Stimulated activated CD4-positive, alpha-beta T cell treated with anti-CD3 and anti-CD28 coated beads, TNF-alpha, amount 100 ng/mL, for 4 hours (primary cell): ENCODE measurements at places on chromosomes 2 and 18.
A peak's percentile ranks its signal among the peaks of the same experiment; 100 is the strongest.

GRCh38 chr2:41990688-41991087, 57.1 kb upstream of the PKDCC start:
- DNase-seq, result no peak

- DNase-seq, result no peak
Measured at GRCh38 chr2:139259422-139260051, 479.3 kb upstream of the NXPH2 start.

GRCh38 chr2:145096582-145096981, 576.7 kb upstream of the ZEB2 start:
- no peak for DNase-seq

- no peak for DNase-seq
Measured at GRCh38 chr2:127621981-127622431, 23.9 kb upstream of the GPR17 start.

DNA sequence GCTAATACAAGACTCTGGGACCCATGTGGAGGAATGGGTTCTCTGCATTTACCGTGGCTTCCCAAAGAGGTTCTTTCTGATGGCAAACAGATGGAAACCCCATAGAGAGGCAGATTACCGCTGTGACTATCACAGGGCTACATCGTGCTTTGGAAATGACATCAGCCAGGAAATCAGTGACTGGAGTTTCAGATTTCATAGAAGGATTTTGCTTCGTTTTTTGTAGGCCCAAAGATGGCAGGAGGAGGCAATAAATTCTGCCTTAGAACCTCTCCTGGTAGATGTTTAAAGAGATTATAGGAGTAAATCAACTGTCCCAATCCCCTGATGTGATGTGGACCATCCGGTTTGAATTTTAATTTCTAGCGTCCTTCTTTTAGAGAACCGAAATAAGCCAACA, 214.1 kb downstream of the AGPS start:
- no peak for DNase-seq

DNA sequence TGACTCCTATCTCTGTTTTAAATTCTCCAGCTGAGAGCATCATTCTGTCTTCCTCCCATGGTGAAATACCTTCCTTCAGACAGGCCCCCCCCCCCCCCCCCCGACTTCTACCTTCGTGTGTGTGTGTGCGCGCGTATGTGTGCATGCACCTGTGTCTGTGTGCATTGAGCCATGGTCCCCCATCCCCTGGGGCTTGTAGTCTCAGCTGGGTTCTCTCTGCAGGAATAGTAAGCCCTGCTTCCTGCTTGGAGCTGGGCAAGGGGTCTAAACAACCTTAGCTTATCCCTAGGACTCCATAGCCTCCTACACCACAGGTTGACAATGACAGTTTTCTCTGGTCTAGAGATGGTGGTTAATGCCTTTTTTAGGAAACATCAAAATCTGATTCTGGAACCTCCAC, 427.5 kb upstream of the KLHL29 start:
- DNase-seq, result no peak

GRCh38 chr2:187138265-187138664, 289.3 kb upstream of the ZSWIM2 start:
- no peak for DNase-seq

DNA sequence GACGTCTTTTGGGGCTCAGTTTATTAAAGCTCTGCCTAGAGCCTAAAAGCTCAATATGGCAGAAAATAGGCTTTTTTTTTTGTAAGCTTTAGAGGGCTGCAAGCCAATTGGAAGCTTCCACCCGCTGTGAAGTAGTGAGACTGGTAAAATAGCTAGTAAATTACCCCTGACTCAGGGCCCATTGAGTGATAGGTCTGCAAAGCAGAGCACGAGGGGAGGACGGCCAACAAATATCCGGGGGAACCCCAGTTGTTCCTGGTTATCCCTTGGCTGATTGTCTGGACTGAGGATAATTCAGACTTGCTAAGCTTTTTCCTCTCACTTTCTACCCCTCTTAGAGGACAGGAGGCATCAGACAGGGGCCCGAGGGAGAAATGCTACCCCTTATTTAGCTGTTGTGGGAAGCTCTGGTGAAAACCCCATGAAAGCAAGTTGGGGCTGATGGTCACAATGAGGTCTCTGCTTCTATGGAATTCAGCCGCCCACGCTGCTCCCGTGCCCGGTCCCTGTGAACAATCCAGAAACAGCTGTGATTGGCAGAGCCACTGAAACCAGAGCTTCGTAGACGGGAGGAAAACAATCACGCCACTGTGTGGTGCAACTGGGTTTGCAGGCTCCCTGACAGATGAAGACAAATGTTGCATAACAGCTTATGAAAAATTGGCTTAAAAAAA, 141.9 kb upstream of the LGALSL start:
- no peak for DNase-seq

GRCh38 chr18:22563164-22563583, 145.5 kb upstream of the CTAGE1 start:
- no peak for DNase-seq

GRCh38 chr2:170578606-170579005, 136.5 kb upstream of the SP5 start:
- no peak for DNase-seq

DNA sequence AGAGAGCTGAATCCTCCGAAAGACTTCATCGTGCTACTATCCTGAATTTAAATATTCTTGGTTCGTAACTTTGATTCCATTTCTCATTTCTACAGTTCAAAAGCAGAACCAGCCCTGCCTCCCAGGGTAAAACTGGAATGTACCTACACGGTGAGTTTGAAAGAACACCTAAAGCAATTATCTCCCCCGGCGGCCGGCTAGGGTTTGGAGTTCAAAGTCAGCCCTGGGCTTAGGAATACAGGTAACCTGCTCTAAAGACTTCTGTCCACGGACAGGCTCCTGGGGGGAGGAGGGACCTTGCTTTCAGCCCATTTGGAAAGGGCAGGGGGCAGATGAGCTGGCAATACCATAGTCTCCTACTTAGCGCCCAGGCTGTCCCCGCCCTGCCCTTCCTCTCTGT, 32.3 kb downstream of the CYP27C1 start:
- no peak for DNase-seq

- DNase-seq, result no peak
Measured at GRCh38 chr2:185854885-185855284, 116.3 kb downstream of the FSIP2 start.

DNA sequence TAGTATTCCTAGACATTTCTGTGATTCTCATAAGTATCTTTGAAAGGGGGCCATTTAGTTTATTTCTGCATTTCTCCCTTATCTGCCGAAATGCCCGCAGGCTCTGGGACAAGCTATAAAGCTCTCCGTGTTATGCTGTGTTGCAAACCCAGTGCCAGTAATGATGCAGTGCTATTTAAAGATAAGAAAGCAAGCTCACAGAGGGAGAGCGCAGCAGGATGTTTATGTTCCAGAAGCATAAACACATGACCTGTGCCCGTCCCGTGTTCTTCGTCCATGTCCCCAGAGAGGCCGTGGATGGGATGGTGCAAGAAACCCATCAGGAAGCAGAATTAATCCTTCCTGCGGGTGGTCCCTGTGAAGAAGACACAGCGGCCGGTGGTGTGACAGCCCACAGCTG, 99.4 kb downstream of the NEDD4L start:
- DNase-seq, result no peak

DNA sequence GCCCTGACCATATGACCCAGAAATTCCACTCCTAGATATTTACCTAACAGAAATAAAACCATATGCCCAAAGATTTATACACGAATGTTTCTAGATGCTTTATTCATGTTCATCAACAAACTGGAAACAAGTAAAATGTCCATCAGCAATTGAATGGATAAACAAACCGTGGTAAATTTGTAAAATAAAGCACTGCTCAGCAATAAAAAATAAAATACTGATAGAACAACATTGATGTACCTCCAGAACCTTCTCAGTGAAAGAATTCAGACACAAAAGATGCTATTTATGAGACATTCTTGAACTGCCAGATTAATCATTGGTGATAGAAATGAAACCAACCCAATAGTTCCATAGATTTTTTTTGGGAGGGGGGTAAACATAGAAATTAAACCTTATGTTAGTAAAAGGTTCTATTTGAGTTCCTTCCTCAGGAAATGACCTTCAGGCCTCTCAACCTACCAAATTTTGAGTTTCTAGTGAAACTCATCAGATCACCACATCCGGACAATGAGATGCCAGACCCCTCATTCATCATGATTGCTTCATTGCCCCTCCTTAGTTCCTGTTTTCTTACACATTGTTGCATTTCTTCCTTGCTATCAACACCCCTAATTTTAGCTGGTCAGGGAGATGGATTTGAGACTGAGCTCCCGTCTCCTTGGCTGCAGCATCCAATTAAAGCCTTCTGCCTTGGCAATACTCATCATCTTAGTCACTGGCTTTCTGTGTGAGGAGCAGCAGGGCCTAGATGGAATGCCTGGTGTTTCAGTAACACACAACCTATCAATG, 203.5 kb downstream of the LPIN1 start:
- DNase-seq, result no peak

GRCh38 chr2:161166538-161167409, 6.5 kb downstream of the TANK start:
- DNase-seq, result peak; percentile 15

- DNase-seq, result no peak
Measured at GRCh38 chr2:238267341-238267710, 21.1 kb downstream of the PER2 start.

GRCh38 chr18:22489704-22490103, 72.0 kb upstream of the CTAGE1 start:
- DNase-seq, result no peak
